Stimulated activated CD8-positive, alpha-beta memory T cell treated with anti-CD3 and anti-CD28 coated beads, Interleukin-12 subunit alpha, Interleukin-12 subunit beta, amount 100 ng/mL, for 1 hour (primary cell): ENCODE measurements at places on chromosomes 1 and 21.

DNA sequence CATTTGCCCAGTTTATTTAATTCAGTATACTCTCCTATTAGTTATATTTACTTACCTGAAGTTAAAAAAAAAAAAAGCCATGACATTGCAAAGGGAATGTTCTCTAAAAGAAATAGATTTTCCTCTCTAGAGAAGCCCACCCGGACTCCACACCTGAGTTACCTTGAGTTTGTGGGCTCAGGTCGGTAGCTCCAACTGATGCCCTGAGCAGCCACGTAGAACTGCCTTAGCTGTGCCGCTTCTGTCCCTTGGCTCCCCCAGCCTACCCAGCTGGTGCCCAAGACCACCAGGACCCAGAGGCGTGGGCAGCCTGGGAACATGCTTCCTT lies 250 bp downstream of the F5 start:
- DNase-seq = no peak

DNA sequence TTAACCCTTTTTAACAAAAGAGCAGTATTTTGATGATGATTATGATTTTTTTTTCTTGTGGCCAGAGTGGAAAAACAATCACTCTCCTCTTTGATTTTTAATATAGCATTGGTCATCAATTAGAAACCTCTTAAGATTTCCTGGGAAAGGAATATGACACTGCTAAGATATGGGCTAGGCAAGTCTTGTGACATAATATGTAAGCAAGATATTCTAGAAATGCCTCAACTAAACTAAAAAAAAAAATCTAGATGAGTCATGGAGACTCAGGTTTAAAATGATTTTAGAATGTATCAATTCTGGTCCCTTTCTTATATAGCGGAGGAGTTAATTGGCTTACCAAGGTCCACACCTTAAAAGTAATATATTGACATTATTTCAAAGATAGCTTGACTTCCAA lies 60.3 kb upstream of the JUN start:
- DNase-seq = no peak

DNA sequence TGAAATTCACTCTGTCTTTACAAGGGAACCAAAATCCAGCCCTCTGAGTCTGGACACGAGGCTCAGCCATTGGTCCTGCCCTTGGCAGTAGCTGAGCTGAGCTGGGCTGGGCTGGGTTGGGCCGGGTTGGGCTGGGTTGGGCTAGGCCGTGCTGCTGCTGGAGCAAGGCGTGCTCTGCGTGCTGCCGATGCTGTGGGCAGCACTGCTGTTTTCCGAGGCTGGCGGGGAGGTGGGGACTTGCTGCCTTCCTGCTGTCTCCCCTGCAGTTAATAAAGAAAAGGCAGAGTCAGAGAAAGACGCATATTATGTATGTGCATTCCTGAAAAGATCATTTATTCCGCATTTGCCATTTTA lies 182.9 kb downstream of the CDC7 start:
- no peak for DNase-seq

- no peak for DNase-seq
These were observed 44.7 kb downstream of the PRDM16 start for GRCh38 chr1:3113741-3114056.

DNA sequence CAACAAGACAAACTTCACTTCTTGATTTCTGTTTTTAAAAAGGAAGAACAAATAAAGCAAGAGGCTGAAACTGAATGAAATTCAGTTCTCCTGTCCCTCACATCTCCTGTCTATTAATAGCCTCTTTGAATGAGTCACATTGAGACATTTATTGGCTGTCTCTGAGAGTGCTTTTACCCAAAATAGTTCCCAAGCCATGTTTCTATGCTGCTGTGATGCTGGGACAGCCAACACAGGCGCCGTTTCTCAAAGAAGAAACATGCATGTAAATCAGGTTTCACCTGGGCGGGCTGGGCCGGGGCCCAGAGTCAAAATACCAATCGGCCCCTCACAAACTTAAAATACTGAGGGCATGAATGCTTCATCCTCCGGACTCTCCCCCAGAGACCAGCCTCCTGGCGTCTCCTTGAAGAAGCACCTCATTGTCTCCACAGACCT lies 105.2 kb downstream of the EDEM3 start:
- DNase-seq = no peak

DNA sequence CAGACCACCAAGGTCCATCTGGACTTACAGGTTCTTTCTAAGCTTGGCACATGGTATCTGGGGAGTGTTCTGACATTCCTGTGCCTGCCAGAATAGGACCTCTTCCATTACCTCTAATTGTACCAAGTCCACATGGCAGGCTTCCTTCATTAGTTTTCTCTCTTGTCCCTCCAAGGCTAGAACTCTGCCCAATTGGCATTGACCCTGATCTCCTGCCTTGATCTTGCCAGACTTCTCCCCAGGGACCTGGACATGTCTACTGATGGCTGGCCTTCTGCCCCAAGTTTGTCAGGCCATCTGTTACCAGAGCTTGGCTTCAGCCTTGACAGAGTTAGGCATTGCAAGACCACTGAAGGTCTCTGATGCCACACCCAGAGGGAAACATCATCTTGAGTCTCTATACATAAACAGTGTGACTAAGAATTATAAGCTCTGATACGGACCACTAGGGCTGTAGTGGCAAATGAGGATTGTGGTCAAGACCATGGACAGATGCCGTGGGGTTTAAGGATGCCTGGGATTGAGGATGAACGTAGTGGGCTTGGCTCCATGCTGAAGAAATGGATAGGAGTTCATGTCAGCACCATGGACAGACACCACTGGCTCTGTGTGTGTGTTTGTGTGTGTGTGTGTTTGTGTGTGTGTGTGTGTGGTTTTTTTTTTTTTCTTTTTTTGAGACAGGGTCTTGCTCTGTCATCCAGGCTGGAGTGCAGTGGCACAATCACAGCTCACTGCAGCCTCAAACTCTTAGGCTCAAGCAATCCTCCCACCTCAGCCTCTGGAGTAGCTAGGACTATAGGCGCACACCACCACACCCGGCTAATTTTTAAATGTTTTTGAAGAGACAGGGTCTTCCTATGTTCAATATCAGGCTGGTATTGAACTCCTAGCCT lies 19.5 kb upstream of the PSMB2 start:
- DNase-seq = no peak

DNA sequence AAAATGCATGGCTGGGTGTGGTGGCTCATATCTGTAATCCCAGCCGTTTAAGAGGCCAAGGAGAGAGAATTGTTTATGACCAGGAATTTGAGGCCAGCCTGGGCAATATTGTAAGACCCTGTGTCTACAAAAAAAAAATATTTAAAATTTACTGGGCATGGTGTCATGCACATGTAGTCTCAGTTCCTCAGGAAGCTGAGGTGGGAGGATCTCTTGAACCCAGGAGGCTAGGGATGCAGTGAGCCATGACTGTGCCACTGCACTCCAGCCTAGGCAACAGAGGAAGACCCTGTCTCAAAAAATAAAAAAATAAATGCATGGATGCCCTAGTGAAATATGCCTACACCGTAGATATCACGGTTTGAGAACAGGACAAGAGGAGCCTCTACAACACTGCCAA lies 1331.2 kb upstream of the B3GALT2 start:
- DNase-seq = no peak

DNA sequence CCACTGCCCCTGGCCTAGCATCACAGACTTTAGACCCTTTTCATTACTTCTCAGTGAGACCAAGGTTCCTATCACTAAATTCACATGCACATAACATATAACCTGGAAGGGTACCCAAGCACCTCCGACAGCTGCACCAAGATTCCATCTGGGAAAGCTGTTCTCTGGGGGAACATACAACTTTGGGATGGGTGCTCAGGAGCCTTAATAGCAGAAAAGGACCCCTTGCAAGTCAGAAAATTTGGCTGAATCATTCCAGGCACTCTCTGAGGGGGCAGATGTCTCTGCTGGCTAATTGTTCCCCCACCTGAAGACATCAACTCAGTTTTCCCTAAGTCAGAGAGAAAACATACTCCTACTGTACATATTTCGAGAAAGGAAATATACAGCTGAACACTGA lies 41.3 kb upstream of the PSEN2 start:
- DNase-seq = no peak

DNA sequence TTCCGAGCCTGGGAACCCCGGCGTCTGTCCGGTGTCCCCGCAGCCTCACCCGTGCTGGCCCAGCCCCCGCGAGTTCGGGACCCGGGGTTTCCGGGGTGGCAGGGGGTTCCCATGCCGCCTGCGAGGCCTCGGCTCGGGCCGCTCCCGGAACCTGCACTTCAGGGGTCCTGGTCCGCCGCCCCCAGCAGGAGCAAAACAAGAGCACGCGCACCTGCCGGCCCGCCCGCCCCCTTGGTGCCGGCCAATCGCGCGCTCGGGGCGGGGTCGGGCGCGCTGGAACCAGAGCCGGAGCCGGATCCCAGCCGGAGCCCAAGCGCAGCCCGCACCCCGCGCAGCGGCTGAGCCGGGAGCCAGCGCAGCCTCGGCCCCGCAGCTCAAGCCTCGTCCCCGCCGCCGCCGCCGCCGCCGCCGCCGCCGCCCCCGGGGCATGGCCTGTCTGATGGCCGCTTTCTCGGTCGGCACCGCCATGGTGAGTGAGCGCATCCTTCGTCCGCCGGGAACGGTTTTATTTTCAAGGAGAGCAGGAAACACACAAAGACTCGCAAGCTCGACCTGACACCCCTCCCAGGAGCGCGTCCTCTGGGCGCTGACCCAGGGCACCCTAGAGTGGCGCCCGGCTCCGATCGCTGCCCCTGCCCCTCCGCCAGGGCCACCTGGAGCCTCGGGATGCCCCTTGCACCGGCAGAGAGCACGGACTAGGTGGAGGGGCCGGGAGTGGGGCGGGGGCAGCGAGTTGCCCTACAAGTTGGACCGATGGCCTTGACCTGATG lies at the start of gene ABCG1:
ABCG1 (plus strand) TSS at position 305 of the 770 bp plus-strand sequence; CDS start at position 428, 123 bp downstream.
- no peak for DNase-seq

DNA sequence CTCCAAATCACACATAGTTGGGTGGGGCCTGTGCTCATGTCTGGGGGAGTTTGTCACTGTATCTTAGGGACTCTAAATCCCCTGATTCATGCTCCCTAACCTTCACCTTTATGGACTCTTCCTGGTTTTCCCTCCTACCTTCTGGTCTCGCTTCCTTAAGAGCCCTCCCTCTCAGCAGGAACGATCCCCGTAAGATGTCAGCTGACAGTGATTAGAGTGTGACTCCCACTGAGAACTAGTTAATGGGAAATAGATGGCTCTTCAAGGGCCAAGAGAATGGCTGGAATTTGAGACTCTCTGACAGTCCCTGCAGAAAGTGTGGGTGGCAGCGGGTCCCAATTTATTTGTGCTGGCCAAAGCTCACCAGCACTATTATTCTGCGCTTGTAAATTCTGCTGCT lies 22.0 kb downstream of the LYPD8 start:
- no peak for DNase-seq

GRCh38 chr1:214850432-214851050 lies 232.0 kb upstream of the KCNK2 start:
- DNase-seq = no peak

GRCh38 chr21:36203603-36203889 lies 46.9 kb downstream of the DOP1B start:
- DNase-seq = no peak

DNA sequence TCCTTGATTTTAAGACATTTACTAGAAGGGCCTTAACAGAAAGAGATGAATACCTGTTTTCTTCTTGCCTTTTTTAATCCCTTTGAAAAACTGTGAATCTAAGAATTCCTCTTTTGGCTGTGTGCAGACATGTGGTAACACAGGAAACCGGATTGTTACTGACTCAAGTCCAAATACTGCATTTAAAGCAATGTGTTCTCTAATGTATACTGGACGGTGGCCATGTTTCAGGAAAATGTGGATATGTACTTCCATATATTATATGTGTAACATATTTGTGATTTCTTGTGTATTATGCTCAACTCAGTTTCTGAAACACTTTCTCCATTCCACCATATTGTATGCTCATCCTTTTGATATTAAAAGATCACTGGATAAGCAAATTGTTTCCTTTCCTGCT lies 185.1 kb downstream of the LRRC7 start:
- DNase-seq = no peak

GRCh38 chr1:17155257-17155920 lies 36.1 kb upstream of the PADI2 start:
- DNase-seq = no peak

DNA sequence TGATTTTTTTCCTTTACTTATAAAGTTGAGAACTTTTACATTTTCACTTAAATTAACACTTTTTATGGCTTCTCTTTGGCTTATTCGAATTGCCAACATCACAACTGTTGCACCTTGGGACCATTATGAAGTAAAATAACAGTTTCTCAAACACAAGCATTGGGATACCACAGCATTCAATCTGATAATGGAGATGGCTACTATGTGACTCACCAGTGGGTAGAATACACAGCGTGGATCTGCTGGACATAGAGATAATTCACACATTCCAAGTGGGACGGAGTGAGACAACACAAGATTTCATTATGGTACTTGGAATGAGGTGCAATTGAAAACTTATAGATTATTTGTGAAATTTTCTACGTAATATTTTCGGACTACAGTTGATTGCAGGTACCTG lies 68.0 kb downstream of the ADAMTS1 start:
- DNase-seq = no peak

DNA sequence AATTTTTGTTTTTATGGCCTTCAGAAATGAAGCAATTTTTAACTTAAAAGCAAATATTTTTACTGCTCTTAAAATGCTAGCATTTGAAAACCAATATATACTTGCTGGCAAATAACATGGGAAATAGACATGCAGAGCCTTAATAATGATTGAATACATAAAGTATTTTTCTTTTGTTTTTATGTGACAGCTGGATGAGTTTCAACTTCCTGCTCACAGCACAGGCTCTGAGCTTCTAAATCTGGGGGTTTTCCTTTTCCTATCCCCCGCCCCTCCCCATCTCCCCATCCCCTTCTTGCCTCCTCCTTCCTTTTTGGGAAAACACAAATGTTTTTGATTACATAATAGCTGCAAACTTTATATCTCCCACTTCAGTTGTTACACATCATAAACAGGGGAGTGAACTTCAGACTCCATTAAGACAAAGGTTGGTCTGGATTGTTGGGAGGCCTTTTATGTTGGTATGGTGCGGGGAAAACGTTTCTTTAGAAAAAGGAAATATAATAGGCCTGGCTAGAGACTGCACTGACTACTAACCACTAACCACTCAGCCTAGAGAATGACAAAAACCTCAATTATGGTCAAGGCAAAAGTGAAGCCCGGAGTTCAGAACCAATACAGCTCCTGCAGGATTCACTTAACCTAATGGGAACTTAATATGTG lies 116.1 kb upstream of the GORAB start:
- no peak for DNase-seq

DNA sequence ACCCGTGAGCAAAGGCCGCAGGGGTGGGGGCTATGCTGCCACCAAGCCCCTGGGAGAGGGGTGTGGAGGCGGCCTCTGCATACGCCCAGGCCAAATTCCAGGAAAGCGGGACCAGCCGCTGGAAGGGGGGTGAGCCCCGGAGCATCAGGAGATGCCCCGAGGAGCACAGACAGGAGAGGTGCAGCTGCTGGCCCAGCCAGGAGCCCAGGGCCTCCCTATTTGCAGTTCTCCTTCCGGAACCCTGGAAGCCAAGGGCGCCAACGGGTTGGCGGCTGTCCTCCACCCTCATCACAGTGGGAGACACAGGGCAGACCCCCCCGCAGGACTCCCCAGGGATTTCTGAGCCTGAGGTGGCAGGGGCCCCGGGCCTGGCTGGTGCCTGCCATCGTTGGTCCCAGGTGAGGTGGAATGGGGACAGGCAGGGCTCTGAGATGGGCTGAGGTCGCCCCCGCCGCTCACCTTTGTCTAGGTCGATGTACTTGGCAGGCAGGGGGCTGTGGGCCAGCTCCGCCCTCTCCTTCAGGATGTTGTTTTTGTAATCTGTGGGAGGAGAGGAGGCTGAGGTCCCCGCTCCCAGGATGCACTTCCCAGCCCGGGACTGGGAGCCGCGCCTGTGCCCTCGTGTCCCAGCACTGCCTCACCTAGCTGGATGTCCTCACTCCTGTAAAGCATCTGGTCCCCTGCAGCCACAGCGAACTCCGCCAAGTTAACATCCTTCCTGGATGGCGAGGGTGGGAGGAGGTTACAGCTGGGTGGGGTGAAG lies 4.4 kb upstream of the DVL1 start:
- DNase-seq = no peak
